ENCODE measurements at places on chromosomes 13 and 19.

GRCh38 chr19:42282819-42283187, 13.8 kb downstream of the CIC start:
- no peak for DNase-seq

- no peak for DNase-seq
Observed at GRCh38 chr13:88217372-88217771, 546.2 kb downstream of the SLITRK5 start.

DNA sequence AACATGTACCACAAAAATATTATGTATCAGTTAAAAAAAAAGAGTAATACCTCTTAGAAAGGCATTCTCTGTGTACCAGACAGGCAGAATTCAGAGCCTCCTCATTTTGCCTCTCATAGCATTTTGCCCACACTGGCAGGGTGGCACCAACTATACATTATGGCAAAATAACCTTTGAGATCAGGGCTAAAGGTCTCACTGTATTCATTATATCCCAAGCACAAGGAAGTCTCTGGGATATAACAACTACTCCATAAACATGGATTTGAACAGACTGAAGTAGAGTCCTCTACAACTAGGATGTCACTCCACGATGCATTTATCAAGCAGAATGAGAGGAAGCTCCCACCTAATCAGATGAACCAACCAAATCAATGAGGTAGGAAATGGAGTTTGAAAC, 10.6 kb downstream of the SUCLA2 start:
- DNase-seq: no peak

DNA sequence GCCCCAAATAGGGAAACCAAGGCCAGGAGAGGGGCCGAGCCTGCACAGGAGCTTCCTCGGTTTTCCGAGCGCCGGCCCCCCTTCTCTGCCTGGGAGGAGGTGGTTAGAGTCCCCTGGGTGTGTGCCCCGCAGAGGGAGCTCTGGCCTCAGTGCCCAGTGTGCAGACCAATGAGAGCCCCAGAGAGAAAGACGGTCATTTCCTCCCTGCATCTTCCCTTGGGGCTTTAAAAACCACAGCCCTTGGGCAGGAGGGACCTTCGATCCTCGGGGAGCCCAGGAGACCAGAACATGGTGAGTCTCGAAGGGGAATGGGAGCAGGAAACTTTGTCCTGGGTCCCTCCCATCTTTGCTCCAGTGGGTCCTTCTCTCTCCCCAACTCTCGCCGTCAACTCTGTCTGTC, at the start of gene C5AR1:
Gene C5AR1, plus strand, starts transcription at position 254 of the 400 bp plus-strand sequence. Its CDS starts 35 bp downstream, at position 289.
- no peak for DNase-seq

DNA sequence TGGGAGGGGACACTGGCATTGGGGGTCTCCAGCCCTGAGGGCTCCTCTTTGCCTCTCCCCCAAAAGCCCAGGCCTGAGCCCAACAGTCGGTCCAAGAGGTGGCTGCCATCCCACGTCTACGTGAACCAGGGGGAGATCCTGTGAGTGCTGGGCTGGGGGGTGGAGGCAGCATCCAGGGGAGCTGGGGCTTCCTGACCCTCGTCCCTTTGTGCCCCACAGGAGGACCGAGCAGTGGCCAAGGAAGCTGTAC, 6.8 kb downstream of the PTOV1 start:
- no peak for DNase-seq

DNA sequence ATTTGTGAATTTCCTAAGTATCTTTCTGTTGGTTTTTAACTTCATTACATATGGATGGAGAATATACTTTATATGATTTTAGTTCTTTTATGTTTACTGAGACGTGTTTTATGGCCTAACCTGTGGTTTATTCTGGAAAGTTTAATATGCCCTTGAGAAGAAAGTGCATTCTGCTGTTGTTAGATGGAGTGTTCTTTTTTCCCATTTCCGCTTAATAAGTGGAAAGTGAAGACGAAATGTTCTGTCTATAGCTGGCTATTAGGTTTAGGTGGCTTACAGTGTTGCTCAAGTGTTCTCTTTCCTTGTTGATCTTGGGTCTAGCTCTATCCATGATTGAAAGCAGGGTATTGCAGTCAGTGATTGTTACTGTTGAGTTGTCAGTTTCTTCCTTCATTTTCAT, 17.2 kb upstream of the TIMM50 start:
- DNase-seq: no peak

DNA sequence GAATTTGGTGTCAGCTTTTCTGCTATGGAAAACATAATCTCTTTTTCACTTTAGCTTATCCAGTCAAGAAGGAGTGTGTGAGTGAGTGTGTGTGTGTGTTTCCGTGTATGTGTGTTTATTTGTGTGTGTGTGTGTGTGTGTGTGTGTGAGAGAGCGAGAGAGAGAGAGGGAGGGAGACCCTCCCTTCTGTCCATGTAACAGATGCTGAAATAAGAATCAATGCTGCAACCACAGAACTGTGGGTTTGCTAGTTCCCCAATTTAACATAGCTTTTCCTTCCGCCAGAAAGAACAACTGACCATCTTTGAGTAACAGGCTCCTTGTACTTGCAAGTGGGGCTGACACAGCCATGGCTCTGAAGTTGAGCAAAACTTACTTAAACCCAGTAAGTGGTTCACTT, 5.2 kb downstream of the LCP1 start:
- no peak for DNase-seq

Measured in cerebellar cortex (tissue), 1 donor.